ENCODE measurements at places on chromosomes 3 and 15. TPM values are rescaled to one million over a fixed set of nuclear protein-coding genes. Genes with fewer than 3 reads are reported as not detected.
A peak's percentile ranks its signal among the peaks of the same experiment; 100 is the strongest.

GRCh38 chr3:101512646-101513418 is at the start of gene SENP7:
Gene SENP7 (minus strand): TSS chr3:101513212. CDS start chr3:101513130, 82 bp downstream.
- peak within 1 kb of the TSS; percentile 89 for H3K27ac ChIP-seq
- H3K36me3 ChIP-seq: no peaks in the 10 kb centered on the region
- H3K4me1 ChIP-seq: peaks cover 11% of the 10 kb centered on the region
- DNase-seq: peak; percentile 88
- no peaks in the 10 kb centered on the region for H3K27me3 ChIP-seq

TLR9 gene
- not detected for total RNA-seq

PCNP gene
- 149 TPM for total RNA-seq

PP2D1 gene
- total RNA-seq: not detected
